ENCODE measurements at places on chromosomes 6 and 20.

DNA sequence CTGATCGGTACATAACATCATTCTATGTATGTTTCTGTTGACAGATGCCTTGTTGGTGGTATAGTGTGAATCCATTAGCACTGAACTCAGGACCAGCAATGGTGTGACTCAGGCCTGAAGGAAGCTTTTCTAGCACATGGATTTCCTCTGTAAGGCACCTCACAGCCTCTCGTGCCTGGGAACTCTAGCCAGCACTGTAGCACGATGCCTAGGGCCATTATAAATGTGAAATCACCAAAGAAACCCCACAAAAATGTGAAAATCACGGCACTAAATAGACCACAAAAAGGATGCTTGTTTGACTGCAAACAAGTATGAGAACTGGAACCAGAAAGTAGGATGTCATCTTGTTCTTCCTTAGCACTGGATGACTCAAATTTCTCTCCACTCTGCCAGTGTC lies 63.7 kb upstream of the NKX2-2 start:
- no peak for DNase-seq

GRCh38 chr6:163741743-163742363 lies 327.3 kb downstream of the QKI start:
- no peak for DNase-seq

- DNase-seq, result no peak
Measured at GRCh38 chr20:11882651-11883050, 35.0 kb upstream of the BTBD3 start.

DNA sequence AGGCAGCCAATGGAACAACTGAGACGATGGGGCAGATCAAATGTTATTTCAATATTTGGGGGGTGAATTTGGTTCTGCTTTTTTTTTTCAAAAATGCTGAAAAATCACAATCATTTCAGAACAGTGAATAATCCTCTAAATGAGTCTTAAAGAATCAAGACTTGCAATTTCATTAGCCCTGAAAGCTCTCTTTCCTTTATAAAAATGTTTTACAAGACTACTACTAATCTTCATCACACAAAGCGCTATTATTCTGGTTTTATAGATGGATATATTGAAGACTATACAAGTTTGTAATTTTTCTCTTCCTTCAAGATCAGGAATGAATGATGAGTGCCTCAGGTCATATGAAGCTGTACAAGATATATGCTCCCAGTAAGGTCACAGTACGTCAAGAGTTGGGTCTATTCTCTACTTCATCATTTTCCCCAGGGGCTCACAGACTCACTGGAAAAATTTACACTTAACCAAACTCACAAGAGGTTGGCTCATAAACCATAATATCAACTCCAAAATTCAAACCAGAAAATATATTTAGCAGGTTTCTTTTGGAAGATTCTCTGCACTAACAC lies 19.5 kb downstream of the RNF24 start:
- no peak for DNase-seq

GRCh38 chr6:137216875-137217553 lies 2.2 kb downstream of the IFNGR1 start:
- no peak for DNase-seq
